ENCODE measurements at places on chromosomes 13 and 19. TPM values are rescaled to one million over a fixed set of nuclear protein-coding genes. Genes with fewer than 3 reads are reported as not detected.

The VSTM2B gene
- polyA plus RNA-seq, result not detected

GRCh38 chr19:35049456-35049855 lies 7.9 kb downstream of the HPN start:
- no peak for DNase-seq

DNA sequence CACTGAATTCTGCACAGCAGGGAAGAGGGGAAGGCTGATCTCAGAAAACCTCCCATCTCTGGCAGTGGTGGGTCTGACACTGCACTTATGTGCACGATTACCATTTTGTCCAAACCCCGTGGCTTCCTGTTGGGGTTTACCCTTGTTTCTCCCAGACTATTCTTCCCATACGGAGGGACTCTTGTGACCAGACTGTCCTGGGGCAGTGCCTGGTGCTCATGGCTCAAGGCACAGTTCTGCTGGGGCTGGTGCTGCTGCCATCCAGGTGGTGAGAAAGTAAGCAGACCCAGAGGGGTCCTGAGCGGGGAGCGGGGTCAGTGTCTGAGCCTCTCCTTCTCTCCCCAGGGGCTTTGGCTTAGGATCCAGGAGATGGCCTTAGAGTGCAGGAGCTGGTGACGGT lies 5.1 kb upstream of the SIGLEC9 start:
- DNase-seq, result no peak

DNA sequence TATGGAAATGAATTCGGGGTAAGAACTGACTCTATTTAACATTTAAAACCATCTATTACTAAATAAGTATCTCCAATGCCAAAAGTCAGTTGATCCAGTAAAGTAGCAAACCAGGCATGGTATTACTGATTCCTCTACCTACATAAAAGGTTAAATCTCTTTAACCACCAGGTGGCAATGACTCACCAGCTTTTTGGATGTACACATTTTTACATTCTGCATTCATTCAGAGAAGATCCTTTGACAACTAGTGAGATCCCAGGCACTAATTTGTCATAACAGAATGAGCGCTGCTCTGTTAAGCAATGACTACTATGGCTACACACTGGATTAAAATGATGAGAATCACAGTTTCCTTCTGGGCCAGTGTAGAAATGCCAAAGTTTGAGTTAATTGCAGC lies 329.8 kb upstream of the GPC6 start:
- DNase-seq, result no peak

DNA sequence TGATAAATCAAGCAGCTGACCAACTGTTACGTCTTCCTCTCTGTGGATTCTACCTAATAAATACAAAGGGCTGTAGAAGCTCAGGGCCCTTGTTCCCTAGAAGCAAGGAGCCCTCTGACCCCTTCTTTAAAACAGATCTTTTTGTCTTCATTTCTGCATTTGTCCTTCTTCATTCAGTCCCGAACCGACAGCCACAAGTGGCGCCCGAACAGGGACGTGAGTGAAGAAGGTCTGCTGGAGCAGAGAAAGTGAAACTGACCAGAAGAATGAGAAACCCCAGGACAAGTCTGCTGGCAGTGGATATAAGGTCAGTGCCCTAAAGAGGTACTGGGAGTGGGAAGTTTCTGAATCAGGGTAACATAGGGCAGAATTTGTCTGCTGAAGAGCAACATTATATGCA lies 13.1 kb downstream of the ZNF773 start:
- no peak for DNase-seq

The ZNF534 gene
- not detected for polyA plus RNA-seq

GRCh38 chr19:53878776-53879139 lies 3.2 kb upstream of the PRKCG start:
- no peak for DNase-seq

DNA sequence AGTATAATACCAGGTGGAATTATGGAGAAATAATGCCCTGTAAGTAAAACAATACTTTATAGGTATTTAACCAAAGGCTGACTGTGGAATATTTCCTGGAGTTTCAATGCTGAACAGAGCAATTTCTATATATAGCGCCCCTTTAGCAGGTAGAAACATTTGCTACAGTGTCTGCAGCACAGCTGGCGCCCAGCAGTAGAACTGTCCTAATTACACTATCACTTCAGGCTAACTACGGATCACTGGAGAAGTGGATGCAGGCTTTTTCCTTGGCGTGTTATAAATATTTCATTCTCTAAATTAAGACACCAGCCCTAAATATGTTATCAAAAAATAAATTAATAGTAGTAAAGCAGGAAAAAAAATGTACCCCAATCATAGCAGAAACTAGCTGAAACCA lies 3.1 kb downstream of the SHISA2 start:
- no peak for DNase-seq

All from CD8-positive, alpha-beta memory T cell (primary cell).